ENCODE measurements at places on chromosomes 4 and X. TPM values are rescaled to one million over a fixed set of nuclear protein-coding genes. Genes with fewer than 3 reads are reported as not detected.

The INTS12 gene
- 8.9 TPM for total RNA-seq

The FGD1 gene
- total RNA-seq = 4.1 TPM

The TEX11 gene
- total RNA-seq = not detected

The HPGD gene
- 61.9 TPM for total RNA-seq

The FGF13 gene
- 2.5 TPM for total RNA-seq

DNA sequence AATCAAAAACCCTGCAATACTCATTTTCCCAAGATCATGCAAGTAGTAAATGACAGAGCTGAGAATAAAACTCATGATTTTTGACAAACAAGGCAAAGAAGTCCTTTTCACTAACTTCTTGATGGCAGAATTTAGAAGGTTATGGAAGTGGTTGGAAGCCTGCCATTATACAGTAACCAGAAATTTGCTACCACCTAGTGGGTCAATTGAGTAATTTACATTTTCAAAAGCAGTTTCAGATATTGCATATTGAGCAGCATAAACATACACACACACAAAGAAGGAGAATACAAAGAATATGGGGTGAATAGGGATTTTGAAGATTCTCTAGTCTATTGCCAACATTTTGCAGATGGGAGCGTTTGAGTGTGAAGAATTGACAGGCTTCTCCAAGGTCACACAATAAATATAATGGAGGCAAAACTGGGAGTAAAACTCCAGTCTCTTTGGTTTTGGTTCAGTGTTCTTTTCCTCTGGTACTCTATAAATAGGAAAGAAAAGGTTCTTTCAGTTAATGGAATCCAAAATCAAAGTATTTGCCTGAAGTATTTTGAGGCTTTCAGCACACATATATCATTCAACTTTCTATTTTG, 70.2 kb downstream of the GC start:
- H3K4me3 ChIP-seq = no peak overlapping the region
- no peaks in the 10 kb centered on the region for H3K36me3 ChIP-seq
- no peaks in the 10 kb centered on the region for H3K4me1 ChIP-seq
- DNase-seq = no peak
- H3K27me3 ChIP-seq = no peaks in the 10 kb centered on the region

GRCh38 chr4:150591406-150591805, 9.5 kb downstream of the MAB21L2 start:
- DNase-seq = no peak
- no peaks in the 10 kb centered on the region for H3K27me3 ChIP-seq
- H3K4me3 ChIP-seq = no peak overlapping the region
- H3K4me1 ChIP-seq = no peaks in the 10 kb centered on the region
- H3K27ac ChIP-seq = no peak overlapping the region
- no peaks in the 10 kb centered on the region for H3K36me3 ChIP-seq

DNA sequence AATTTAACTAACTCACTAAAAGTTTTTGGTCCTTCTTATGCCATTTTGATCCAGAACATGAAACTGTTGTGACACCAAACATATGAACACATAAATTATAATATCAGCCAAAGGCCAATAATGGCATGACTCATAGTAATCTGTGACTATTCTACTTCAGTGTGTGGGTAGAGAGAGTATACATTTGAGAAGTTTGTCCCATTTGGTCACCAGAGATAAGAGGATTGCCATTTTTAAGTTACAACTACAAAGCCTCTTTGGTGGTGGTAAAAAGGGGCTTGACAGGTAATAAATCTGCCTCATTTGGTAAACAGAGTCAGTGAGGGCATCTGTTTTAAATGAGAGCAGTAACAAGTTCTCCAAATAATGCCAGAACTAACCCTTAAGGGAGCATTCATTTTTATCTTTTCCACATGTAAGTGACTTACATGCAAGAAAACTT, 117.9 kb downstream of the TBC1D19 start:
- H3K36me3 ChIP-seq = no peaks in the 10 kb centered on the region
- H3K4me1 ChIP-seq = no peaks in the 10 kb centered on the region
- no peak overlapping the region for H3K27ac ChIP-seq
- DNase-seq = no peak
- H3K27me3 ChIP-seq = no peaks in the 10 kb centered on the region

DNA sequence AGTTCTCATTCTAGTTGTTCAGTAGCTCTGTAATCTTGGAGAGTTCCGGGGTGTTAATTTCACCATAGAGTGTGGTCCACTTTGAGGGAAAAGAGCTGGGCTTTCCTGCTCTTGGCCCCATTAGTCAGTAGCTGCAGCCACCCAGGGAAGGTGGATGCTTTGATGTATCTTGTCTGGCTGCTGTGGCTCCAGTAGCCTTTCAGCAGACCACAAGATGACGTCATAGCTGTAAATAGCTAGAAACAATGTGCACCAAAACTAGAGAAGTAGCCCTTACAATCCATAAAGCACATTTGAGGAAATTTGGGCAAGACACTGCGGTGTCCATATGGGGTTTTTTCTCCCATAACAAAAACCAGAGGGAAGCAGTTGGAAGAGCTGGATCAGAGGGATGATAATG, 32.9 kb upstream of the PRPS2 start:
- no peak for DNase-seq
- H3K27me3 ChIP-seq = no peaks in the 10 kb centered on the region
- H3K36me3 ChIP-seq = no peaks in the 10 kb centered on the region
- H3K27ac ChIP-seq = no peak overlapping the region
- H3K4me1 ChIP-seq = no peaks in the 10 kb centered on the region

DNA sequence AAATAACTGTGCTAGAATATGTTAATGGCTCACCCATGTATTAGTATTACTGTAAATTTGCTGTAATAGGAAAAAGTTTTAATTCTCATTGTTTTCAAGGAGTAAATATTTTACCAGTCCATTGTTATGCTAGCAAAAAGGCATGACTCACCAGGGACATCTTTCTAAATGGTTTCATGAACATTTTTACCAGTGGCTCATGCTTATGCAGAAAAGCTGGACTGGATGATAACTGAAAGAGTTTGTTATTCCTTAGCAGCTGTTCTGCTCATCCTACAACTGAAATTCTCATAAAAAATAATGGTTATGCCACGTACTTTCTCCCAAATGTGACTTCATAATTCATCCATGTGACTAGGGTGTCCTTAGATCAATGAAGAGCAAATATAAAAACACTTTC, 111.9 kb upstream of the PCDH18 start:
- no peak overlapping the region for H3K4me3 ChIP-seq
- no peaks in the 10 kb centered on the region for H3K27me3 ChIP-seq
- no peaks in the 10 kb centered on the region for H3K36me3 ChIP-seq

Measured in upper lobe of left lung (tissue), 6 donors.